ENCODE measurements at places on chromosomes 1 and 21.

DNA sequence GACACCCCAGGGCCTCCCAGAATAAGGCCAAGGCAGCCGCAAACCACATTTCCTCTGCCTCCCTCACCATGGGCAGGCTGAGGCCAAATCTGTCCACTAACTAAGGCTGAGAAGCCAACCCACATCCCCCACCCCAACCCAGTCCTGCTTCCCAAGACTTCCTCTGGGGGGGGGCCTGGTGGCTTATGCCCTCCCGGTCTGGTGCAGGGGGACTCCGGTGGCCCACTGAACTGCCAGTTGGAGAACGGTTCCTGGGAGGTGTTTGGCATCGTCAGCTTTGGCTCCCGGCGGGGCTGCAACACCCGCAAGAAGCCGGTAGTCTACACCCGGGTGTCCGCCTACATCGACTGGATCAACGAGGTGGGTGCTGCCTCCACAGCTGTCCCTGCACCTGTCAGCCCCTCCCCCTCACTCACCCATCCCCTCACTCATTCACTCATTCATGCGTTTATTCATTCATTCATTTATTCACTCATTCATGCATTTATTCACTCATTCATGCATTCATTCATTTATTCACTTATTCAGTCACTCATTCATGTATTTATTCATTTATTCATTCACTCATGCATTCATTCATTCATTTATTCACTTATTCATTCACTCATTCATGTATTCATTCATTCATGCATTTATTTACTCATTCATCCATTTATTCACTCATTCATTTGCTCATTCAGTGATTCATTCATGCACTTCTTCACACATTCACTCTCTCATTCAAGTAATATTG lies 7.3 kb downstream of the CTRC start:
- no peak for DNase-seq

DNA sequence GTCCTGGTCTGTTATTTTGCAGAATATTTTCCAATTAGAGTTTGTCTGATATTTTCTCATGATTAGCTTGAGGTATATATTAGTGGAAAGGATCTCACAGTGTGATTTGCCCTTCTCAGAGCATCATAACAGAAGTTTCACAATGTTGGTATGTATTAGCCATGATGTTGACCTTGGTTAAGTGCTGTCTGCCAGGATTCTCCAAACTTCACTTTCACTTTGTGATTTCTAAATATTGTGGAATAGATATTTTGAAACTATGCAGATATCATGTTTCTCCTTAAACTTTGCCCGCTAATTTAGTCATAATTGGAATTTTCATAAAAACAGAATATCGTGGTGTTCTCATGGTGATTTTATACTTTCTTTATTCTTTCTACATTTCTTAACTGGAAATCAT lies 98.0 kb upstream of the DEPDC1 start:
- DNase-seq: no peak

GRCh38 chr1:19430121-19431068 lies 54.9 kb downstream of the CAPZB start:
- DNase-seq: no peak

- DNase-seq: no peak
These were observed 22.7 kb downstream of the WDTC1 start for GRCh38 chr1:27257155-27257554.

DNA sequence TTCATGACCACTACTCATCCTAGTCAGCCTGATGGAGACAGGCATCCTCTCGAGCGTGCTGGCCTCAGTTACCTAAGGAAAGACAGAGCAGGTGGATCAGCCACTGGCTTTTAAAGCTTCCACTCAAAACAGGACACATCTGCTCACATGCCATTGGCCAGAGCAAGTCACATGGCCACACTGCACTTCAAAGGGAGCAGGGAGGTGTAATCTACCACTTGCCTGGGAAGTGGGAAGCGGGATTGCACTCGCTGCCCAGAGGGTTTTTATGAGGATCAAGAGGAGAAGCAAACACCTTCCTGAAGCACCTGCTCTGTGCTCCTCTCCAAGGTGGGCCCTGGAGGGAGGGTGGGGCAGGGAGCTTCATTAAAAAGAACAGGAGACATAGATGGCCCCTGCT lies 108.0 kb downstream of the TAS1R2 start:
- no peak for DNase-seq

DNA sequence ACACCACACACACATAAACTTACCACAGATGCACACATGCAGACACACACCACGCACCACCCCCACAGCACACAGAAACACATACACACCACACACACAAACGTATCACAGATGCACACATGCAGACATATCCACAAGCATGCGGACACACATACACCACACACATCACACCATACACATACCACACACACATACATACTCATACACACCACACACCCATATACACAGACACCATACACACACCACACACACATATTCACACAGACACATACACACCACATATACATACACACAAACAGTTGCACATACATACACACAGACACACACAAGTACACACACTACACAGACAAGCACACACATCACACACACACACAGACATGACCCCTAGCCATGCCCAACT lies 37.5 kb upstream of the PDE9A start:
- no peak for DNase-seq

DNA sequence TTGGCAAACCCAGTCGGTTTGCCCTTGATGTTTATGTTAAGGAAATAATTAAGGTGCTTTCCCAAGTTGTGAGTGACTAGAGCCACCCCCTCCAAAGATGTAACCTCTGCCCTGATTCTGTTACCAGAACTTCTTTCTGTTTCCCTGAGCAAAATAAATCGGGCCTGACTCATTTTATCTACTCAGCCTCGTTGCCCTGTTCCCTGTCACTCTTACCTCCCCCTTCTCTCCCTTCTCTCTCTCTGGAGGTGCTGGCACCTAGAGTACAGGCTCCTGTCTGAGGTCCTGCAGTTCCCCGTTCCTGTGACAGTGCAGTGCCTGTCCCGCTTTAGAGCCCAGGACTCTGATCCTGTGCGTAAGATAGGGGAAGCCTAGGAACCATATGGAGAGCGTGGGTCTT lies 35.4 kb downstream of the CXADR start:
- DNase-seq: no peak

- no peak for DNase-seq
These were observed 33.0 kb upstream of the ID3 start for GRCh38 chr1:23592209-23592892.

DNA sequence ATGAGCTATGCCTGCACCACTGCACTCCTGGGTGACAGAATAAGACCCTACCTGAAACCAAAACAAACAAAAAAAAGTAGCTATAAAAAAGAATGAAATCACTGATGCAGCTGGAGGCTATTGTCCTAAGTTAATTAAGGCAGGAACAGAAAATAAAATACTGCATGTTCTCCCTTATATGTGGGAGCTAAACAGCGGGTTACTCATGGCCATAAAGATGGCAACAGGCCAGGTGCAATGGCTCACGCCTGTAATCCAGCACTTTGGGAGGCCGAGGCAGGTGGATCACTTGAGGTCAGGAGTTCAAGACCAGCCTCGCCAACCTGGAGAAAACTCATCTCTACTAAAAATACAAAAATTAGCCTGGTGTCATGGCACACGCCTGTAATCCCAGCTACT lies 152.7 kb downstream of the PIK3R3 start:
- no peak for DNase-seq

GRCh38 chr21:28464095-28464494 lies 528.6 kb downstream of the LTN1 start:
- no peak for DNase-seq

GRCh38 chr1:227774821-227775661 lies 39.8 kb downstream of the SNAP47 start:
- no peak for DNase-seq

DNA sequence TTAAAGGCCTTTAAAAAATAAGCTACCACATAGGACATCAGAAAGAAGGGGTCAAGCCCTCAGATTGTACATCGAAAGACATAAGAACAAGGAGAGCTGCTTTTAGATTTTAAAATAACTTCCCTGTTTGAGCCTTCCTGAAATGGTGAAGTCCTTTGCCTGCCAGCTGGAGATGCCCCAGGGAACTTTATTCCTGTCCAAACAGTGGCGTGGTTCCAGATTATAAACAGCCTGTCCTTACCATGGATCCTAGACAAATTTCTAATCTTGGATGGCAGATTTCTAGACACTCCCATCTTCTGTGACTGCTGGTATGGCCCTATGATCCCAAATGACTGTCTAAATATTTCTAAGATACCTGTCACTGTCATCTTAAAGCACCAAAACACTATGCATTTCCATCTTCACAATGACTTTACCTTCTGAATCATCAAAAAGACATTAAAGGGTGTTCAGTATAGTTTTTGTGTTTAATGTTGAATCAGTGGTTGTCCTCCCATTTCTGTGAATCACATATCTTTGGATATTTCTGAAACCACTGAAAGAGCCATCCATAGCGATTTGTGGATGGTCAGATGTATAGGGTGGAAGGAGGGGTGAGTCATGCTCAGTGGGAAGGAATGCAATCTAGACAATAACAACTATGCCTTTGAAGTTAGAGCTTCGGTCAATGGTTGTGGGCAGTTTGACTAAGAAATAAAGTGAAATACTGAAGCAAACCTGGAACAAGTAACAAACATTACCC lies 23.2 kb downstream of the ILDR2 start:
- no peak for DNase-seq

GRCh38 chr1:169588112-169588511 lies 1.8 kb upstream of the F5 start:
- DNase-seq: no peak

DNA sequence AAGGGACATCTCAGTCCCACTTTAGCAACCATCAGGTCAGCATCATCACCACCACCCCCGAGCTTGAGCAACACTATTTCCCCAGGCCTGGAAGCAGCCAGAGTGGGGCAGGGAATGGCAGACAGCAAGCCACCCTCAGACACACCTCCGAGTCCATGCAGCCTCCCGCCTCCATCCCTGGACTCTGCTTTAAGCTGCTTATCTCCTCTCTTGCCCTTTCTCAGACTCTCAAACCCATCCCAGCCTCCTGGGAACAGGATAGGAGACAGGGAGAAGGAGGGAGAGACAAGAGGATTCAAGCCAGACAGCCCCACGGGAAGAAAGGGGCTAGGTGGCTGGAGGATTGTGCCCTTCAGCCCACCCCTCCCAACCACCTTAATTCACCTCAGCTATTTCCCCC lies 1.7 kb downstream of the PIAS3 start:
- DNase-seq: no peak

- DNase-seq: no peak
These were observed 124.4 kb upstream of the BARHL2 start for GRCh38 chr1:90841473-90841872.
